ENCODE measurements at places on chromosomes 12 and 14.

- no peak for DNase-seq
Measured at GRCh38 chr14:24293525-24293924, 6.1 kb downstream of the DHRS1 start.

DNA sequence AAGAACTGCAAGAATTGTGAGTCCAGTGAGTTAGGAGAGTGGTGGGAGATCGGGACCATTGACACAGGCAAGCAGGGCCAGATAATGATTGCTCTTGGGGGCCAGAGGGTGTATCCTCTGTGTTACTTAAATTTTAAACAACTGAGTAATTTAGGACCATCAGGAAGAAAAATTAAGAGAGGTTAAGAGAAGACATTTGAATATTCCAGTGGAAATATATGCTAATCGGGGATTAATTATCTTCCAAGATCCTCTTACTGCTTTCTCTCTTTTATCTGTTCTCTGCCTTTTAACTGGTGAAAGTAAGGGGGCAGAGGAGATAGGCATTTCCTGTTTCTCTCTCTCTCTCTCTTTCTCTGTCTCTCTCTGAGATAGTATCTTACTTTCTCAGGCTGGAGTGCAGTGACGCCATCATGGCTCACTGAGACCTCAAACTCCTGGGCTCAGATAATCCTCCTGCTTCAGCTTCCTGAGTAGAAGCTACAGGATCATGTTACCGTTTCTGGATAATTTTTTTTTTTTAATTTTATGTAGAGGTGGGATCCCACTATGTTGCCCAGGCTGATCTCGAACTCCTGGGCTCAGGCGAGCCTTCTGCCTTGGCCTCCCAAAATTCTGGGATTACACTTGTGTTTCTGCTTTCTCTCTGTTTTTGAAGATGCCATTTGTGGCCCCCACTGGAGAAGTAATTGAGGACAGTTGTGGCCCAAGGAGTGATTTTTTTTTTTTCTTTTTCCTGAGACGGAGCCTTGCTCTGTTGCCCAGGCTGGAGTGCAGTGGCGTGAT, 85.1 kb downstream of the DIP2B start:
- DNase-seq: no peak

GRCh38 chr12:100820314-100820713, 25.7 kb downstream of the ANO4 start:
- no peak for DNase-seq

DNA sequence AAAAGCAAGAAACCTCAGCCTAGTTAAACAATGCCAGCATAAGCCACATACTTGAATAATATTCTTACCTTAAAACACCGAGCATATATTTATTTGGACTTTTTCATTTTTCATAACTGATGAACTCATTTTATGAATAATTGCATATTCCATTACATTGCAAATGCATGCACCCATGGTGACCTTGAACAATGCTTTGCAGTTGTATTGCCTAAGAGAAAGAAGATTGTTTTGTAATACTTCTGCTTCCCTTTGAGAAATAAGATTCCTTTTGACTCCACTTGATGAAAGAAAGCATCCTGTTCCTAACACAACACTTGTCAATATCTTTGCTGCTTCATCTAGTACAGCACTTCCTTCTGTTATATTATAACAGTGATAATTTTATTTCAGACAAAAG, 1182.2 kb downstream of the FLRT2 start:
- no peak for DNase-seq

- peak; percentile 83 for DNase-seq
Measured at GRCh38 chr14:100078997-100079725, 13.9 kb downstream of the EVL start.

- no peak for DNase-seq
Measured at GRCh38 chr12:80707126-80707829, at the start of gene MYF6. TSS of gene MYF6 (plus strand) at chr12:80707634. CDS start at chr12:80707720, 86 bp downstream.

GRCh38 chr12:94223842-94224241, 75.5 kb downstream of the PLXNC1 start:
- DNase-seq: no peak

- no peak for DNase-seq
Measured at GRCh38 chr14:74531467-74531866, 37.9 kb downstream of the ISCA2 start.

DNA sequence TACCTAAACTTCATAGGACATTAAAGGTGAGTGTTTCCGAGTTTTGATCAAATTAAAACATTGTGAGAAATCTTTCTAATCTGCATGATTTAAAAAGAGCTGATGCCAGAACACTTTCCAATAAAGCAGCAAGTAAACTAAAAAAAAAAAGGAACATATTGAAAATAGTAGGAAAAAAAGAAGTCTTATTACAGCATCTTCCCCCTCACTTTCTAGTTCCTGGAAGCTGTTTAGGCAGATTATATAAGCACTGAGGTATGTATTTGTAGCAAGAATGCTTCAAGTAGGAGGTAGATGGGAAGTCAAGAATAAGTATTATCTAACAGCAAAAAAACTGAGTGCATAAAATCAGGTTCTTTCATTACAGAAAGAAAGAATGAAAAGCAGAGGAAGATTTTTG, 45.8 kb downstream of the ERO1A start:
- DNase-seq: no peak

GRCh38 chr12:77131977-77132490, 66.7 kb upstream of the E2F7 start:
- no peak for DNase-seq

- DNase-seq: no peak
Measured at GRCh38 chr14:79021766-79022165, 851.6 kb downstream of the NRXN3 start.

DNA sequence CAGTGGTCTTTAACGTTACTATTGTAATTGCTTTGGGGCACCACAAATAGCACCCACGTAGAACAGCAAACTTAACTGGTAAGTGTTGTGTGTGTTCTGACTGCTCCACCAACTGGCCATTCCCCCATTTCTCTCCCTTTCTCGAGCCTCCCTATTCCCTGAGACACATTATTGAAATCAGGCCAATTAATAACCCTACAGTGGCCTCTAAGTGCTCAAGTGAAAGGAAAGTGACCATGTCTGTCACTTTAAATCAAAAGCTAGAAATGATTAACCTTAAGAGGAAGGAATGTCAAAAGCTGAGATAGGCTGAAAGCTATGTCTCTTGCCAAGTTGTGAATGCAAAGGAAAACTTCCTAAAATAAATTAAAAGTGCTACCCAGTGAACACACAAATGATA, 22.3 kb downstream of the PPP1R13B start:
- DNase-seq: no peak

- DNase-seq: no peak
Measured at GRCh38 chr14:60035177-60035576, 56.5 kb upstream of the PCNX4 start.

- DNase-seq: no peak
Measured at GRCh38 chr12:22808860-22809259, 183.9 kb downstream of the ETNK1 start.

DNA sequence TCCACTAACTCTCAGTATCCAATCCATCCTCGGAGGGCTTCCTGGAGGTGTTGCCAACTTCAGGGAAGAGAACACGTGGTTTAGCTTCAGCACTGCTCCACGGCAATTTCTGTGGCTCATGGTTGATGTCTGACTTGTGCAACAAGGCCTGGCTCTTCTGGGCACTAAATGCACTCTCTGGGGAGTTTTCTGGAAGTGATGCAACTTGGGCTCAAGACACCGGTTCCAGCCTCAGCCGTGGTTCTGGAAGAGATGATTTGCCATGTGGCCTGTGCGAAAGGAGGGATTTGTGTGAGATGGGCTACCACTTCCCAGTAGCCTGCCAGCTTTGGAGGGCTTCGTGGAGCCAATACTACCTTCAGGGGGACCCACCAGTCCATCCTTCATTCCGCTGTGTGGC, 118.6 kb upstream of the RTL1 start:
- no peak for DNase-seq

- DNase-seq: no peak
Measured at GRCh38 chr14:56005191-56006053, 112.8 kb upstream of the PELI2 start.

GRCh38 chr12:129201029-129201428, 347.8 kb downstream of the GLT1D1 start:
- no peak for DNase-seq

- no peak for DNase-seq
Measured at GRCh38 chr12:26749781-26750180, 83.2 kb downstream of the ITPR2 start.

DNA sequence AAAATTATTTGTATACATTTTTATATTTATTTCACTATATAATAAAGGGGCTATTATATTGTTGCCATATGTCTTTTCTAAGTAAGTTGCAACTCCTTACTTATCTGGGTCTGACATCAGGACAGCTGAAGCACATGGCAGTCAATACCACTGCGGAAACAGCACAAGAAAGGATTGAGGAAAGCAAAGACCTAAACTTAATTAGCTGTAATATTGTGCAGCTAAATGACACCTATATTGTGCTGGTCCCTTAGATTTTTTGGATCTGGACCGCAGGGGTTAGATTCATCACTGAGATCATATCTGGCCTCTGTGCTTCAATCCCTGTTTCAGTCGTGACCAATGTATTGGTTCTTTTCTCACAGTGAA, 359.6 kb upstream of the DIO2 start:
- DNase-seq: no peak

GRCh38 chr14:66330916-66331315, 155.3 kb upstream of the CCDC196 start:
- DNase-seq: no peak

GRCh38 chr12:108678104-108678730, 44.5 kb upstream of the SELPLG start:
- DNase-seq: no peak

- peak; percentile 37 for DNase-seq
Measured at GRCh38 chr12:19482551-19483109, 43.3 kb downstream of the AEBP2 start.

GRCh38 chr14:59308673-59309072, 120.2 kb downstream of the DAAM1 start:
- no peak for DNase-seq

GRCh38 chr12:101459642-101460346, 15.3 kb upstream of the SPIC start:
- no peak for DNase-seq

DNA sequence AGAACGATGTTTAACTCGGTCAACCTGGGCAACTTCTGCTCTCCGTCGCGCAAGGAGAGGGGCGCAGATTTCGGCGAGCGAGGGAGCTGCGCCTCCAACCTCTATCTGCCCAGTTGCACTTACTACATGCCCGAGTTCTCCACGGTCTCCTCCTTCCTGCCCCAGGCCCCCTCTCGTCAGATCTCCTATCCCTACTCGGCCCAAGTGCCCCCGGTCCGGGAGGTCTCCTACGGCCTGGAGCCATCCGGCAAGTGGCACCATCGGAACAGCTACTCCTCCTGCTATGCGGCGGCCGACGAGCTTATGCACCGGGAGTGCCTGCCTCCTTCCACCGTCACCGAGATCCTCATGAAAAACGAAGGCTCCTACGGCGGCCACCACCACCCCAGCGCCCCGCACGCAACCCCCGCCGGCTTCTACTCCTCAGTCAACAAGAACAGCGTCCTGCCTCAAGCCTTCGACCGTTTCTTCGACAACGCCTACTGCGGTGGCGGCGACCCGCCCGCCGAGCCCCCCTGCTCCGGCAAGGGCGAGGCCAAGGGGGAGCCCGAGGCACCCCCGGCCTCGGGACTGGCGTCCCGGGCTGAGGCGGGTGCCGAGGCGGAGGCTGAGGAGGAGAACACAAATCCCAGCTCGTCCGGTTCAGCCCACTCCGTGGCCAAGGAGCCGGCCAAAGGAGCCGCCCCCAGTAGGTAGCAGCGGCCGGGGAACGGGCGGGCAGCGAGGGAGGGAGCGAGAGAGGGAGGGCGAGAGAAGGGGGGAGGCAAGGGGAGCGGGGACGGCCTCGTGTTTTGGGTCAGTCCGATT, 513 bp downstream of the HOXC11 start:
- no peak for DNase-seq

DNA sequence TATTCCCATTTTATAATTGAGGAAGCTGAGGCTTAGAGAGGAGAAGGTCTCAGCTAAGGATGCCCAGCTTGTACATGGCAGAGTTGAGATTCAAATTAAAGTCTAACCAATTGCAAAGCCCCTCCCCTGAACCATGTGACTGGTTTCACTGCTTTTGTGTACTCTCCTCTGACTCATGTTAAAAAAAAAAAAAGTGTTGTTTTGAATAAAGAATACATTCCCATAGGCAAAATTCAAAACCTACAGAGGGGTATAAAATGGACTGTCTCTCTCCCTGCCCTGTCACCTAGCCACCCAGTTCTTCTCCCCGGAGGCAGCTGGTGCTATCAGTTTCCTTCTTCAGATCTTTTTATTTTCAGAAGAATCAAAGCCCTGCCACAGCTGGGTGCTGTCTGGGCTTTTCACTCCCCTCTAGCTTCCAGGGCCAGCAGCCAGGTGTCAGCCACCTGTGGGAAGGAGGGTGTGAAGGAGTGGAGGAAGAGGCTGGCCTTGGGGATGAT, 5.4 kb downstream of the PSMD9 start:
- no peak for DNase-seq

GRCh38 chr12:131816495-131816894, 11.7 kb upstream of the MMP17 start:
- no peak for DNase-seq

DNA sequence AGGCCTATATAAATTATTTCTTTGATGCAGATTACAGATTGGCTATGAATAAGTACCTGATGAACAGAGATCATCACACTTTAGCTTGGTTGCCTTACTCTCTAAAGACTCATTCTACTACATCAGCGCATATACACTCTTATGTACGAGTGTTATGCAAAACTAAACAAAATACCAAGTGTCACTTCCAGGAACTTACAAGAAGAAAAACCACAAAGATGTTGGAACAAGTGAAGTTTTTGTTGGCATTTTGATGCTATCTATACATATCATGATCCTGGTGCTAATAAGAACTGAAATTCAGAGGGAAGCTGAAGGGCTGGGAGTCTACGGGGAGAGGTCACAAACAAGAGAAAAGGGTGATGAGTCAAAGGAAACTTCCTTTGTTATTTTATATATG, 47.9 kb upstream of the CERS5 start:
- no peak for DNase-seq

DNA sequence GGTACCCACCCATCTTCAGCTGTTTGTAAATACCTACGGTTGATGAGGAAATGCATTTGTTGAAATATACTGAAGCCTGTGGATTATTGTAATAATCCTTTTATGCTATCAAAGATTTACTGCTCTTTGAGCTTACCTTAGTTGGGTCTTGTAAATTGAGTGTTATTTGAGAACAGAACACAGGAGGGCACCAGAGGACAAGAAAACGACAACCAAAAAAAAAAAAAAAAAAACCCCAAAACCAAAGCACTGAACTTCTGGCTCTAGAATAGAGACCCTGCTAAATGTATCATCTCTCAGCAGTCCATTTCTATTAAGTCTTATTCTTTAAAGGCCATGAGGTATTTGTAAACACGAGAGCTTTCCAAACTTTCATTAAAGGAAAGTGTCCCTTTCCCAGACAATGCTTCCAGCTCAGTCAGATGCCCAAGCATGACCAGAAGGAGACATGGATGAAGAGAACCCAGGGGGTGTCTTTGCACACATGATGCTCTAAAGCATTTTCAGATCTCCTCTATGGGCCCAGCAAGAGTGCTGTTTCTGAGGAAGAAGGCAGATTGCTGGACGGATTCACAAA, 763.9 kb downstream of the NRXN3 start:
- no peak for DNase-seq

GRCh38 chr12:107029081-107029480, 42.1 kb upstream of the MTERF2 start:
- DNase-seq: no peak

All from activated CD4-positive, alpha-beta T cell treated with anti-CD3 and anti-CD28 coated beads, Interleukin-2, amount 50 U/mL, for 1 hour (primary cell).